ENCODE measurements at places on chromosomes 1 and 21. TPM values are rescaled to one million over a fixed set of nuclear protein-coding genes. Genes with fewer than 3 reads are reported as not detected.
A peak's percentile ranks its signal among the peaks of the same experiment; 100 is the strongest.

DNA sequence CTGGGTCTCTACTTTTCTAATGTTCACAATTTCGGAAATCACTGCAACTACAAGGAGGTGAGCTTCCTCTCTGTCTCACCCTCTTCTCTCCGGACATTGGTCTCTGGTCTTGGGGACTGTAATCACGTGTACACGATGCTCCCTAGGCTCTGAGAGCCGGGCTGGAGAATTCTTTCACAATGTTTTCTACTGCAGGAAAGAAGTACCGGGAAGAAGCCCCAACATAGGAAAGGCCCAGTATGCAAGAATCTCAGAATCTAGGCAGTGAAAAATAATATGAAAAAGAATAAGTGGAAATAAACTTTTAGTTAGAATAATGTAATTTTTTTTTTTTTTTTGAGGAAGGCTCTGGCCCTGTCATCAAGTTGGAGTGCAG is 13.5 kb upstream of the HJV start:
- DNase-seq, result no peak

GRCh38 chr1:230292689-230293389 is 133.3 kb downstream of the PGBD5 start:
- no peak for DNase-seq

DNA sequence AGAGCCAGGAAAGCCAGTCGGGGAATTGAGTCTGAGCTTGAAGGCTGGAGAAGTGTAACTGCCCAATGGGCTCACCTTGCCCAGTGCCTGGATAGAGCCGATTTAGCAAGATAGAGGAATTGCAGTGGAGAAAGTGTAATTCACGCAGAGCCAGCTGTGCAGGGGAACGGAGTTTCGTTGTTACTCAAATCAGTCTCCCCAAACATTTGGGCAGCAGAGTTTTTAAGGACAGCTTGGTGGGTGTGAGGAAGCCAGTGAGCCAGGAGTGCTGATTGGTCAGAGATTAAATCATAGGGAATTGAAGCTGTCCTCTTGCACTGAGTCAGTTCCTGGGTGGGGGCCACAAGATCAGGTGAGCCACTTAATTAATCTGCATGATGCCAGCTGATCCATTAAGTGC is 28.4 kb upstream of the NLRP3 start:
- no peak for DNase-seq

GRCh38 chr1:47580451-47580995 is 142.7 kb downstream of the FOXD2 start:
- no peak for DNase-seq

DNA sequence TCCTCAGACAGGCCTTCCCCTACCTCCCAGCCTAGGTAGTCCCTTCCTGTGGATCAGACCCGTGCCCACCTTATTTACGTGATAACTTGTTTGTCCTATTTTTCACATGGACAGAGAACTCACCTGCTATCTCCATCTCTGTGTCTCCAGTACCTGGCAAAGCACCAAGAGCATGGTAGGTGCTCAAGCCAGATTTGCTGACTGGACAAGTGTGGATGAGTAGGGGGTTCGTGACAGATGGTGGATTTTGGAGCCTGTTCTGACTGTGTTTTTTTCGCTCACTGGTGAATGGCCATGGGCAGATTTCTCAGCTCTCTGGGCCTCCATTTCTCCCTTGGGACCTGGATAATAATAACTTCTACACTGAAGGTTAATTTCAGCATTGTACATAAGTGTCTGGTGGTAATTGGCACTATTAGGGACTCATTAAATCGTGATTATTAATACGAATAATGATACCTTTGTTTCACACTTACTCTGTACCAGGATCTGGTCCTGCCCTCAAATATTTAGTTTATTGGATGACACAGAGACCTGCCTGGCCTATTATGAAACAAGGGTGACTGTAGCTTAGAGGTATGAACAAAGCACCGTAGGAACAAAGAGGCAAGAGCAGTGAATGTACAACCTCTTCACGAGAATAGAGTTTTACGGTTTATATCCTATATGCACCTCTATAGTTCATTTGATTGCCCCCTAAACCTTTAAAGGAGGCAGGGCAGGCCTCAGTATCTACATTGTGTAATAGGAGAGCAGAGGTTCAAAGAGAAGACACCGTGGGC is 24.5 kb upstream of the SLC26A9 start:
- DNase-seq, result no peak

GRCh38 chr21:38211321-38211720 is 45.5 kb upstream of the KCNJ15 start:
- DNase-seq, result no peak

The FCRL6 gene
- total RNA-seq, result not detected

GRCh38 chr1:24931146-24931467 is 1.0 kb upstream of the RUNX3 start:
- DNase-seq, result no peak

GRCh38 chr1:41246568-41246967 is 4.5 kb upstream of the SCMH1 start:
- DNase-seq, result no peak

GRCh38 chr1:31154000-31154631 is 85.6 kb downstream of the NKAIN1 start:
- no peak for DNase-seq

DNA sequence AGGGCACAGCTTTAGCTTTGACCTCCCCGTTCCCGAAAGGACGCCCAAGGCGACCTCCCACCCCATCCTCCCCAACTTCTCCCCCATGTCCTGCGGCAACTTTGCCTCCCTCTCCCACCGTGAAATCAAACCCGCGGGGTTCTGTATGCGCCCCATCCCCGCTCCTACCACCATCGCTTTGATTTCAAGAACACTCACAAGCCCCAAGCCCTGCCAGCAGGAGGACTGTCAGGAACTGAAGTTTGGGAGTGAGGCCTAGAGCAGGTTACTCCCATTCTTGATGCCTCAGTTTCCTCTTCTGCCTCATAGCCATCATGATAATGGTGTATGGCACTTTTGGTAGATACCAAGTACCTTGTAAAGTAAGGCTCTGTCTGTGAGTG is 2.3 kb downstream of the PTPRU start:
- no peak for DNase-seq

DNA sequence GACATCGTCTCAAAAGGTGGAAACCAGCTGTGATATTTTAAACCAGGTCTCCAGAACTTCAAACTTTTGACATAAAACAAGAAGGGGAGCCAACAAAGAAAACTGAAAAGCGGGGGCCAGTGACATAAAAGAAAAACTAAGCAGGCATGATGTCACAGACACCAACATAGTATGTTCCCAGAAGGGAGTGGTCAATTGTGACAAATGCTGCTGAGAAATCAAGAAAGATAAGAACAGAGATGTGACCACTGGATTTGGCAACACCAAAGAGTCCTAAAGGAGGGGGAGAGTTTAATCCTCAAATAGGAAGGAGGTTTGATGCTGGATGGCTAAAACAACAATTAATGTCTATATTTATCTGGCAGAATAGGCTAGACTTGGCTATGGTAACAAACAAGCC is 2.3 kb upstream of the RNF19B start:
- DNase-seq, result no peak

DNA sequence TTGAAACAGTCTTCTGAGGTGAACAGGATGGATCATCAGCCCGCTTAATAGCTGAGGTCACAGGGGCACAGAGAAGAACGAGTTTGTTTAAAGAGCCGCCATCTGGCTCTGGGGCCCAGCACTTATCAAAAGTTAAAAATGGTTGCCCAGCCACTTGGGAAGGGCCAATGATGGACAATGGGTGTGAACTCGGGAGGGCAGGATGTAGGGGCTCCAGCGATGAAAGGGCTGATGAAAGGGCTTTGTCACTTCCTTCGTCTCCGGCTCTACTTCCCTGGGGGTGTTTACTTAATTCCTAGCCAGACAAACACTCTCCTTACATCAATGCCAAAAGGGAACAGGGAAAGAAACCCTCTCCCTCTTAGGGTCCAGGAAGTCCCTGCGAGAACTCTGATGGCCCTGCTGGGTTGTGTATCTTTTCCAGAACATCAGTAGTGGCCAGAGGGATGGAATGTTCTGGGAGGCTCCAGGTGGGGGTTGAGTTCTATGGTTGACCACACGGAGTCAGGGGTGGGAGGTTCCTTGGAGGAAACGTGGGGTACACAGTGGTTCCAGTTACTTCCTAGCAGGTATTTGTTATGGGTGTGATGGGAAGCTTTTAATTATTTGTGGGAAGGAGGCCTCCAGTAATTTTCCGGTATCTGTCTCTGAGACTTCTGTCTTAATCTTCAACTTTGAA is 9.0 kb upstream of the ABCG1 start:
- DNase-seq, result no peak

DNA sequence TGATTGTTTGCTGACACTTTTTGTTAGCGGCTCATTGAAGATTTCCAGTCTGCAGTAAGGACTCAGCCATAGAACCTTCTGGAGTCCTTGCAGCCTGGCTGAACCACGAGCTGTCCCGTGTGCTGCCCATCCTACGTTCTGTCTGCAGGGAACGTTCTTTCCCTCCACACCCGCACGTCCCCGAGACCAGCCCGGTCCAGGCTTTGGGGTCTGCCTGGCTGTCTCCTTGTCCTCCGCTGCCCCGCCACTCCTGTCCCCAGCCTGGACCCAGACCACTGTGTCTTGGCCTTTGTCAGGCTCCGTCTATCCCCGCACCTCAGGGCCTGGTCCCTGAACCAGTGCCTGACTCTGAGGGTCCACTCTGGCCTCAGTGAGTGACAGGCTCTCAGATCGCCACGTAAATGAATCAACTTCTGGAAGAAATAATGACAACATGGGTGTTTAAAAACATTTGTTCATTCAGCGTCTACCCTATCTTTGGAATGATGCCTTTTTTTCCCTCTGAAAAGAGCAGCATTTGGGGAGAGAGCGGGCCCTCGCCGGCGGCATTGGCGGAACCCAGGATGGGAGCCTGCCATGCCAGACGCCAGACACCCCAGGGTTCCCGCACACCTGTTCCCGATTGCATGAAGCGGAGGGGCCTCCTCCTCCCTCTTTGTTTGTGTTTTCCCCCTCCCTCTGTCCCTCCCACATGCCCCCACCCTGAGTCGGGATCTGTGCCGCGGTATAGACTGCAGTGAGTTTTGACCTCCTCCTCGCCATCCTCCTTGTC is 43.9 kb upstream of the C1orf174 start:
- no peak for DNase-seq

The SPRR2F gene
- not detected for total RNA-seq

The NBPF6 gene
- total RNA-seq, result not detected

- DNase-seq, result no peak
These were observed 33.3 kb upstream of the FAM3B start for GRCh38 chr21:41283211-41283818.

- no peak for DNase-seq
These were observed 3.6 kb upstream of the CSTB start for GRCh38 chr21:43779660-43780059.

The BEND5 gene
- total RNA-seq, result 3.5 TPM

GRCh38 chr1:981491-981954 is 370 bp downstream of the PERM1 start:
- peak; percentile 32 for DNase-seq

The S100A4 gene
- 32.2 TPM for total RNA-seq

- no peak for DNase-seq
These were observed 2.9 kb downstream of the MTARC1 start for GRCh38 chr1:220789532-220790147.

The FAM167B gene
- total RNA-seq, result 4.5 TPM

DNA sequence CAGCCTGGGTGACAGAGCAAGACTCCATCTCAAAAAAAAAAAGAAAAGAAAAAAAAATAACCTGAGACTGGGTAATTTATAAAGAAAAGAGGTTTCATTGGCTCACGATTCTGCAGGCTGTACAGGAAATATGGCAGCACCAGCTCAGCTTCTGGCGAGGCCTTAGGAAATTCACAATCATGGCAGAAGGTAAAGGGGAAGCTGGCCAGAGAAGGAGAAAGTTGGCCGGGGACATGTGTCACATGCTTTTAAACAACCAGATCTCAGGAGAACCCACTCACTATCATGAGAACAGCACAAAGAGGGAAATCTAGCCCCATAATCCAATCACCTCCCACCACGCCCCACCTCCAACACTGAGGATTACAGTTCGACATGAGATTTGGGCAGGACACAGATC is 125.3 kb downstream of the DISP1 start:
- DNase-seq, result no peak

- DNase-seq, result no peak
These were observed 32.7 kb downstream of the TTC39A start for GRCh38 chr1:51297401-51298321.

The C1orf87 gene
- not detected for total RNA-seq

DNA sequence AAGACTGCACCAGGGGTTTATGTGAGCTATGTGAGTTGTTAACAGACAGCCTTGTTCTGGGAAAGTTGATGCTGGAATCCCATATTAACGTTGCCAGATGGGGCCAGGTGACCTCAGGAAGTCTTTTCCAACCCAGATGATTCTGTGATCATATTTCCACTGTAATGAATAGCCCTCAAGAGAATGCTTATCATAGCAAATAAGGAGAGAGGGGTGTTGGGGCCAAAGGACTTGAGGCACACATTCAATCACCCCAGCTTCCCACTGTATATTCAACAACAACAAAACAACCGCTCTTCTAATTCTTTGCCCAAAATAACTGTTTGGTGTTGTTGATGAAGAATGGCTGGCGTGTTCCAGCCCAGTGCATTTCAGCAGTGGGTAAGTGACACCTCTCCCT is 14.1 kb downstream of the ZNF697 start:
- no peak for DNase-seq

The PTGS2 gene
- total RNA-seq, result 0.75 TPM

GRCh38 chr1:9244501-9245229 is 10.1 kb downstream of the H6PD start:
- DNase-seq, result no peak

- DNase-seq, result no peak
These were observed 1105.9 kb downstream of the AMY1C start for GRCh38 chr1:104855550-104855949.

The ADCY10 gene
- total RNA-seq, result 0.64 TPM

The CCDC185 gene
- total RNA-seq, result not detected

GRCh38 chr1:151825751-151826660 is 5.6 kb downstream of the RORC start:
- no peak for DNase-seq

DNA sequence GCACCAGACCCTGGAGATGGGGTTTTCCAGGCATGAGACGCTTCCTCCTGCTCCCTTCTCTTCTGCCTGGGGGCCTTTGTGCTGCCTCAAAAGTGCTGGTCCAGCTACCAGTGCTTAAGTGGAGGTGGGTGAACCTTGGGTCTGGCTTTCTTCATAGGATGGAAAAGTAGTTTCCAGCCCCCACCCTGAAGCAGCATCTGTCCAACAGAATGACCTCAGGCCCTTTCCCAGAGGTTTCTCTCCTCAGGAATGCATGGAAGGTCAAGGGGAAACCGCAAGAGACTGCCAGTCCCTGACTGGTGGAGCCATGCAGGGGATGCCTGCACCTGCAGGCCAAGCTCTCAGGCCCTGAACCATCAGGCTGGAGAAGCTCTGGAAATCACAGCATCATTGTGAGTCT is 63.8 kb downstream of the HMGB4 start:
- no peak for DNase-seq

- DNase-seq, result no peak
These were observed 819.3 kb downstream of the BRINP3 start for GRCh38 chr1:189658381-189658780.

All from heart right ventricle (tissue), 16 donors.